Hematopoietic multipotent progenitor cell treated with erythropoietin and hydrocortisone succinate and interleukin-3 and kit ligand, for 17 days (in vitro differentiated cells): ENCODE measurements at places on chromosomes 12 and 14.

GRCh38 chr12:18591473-18591872 lies 146.3 kb downstream of the PLCZ1 start:
- DNase-seq, result no peak

DNA sequence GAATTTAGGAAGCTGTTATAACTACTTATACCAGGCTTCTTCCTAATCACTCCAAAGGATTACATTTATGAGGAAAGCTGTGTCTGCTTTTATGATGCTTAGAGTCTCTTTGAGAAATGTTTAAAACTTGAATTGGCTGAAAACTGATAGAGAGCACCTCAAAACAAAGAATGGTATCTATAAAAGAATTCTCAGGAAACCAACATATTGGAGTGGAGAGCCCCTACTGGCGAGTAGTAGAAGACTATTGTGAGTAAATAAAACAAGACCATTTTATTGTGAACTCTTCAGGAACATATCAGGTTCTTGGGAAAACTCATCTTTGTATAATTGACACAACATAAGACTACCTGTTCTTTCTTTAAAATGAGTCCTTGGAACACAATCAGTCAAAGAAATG lies 578.6 kb downstream of the RERGL start:
- no peak for DNase-seq

GRCh38 chr14:65069874-65070413 lies 32.4 kb downstream of the MAX start:
- no peak for DNase-seq

GRCh38 chr14:103503296-103503695 lies 19.3 kb downstream of the CKB start:
- DNase-seq, result no peak

DNA sequence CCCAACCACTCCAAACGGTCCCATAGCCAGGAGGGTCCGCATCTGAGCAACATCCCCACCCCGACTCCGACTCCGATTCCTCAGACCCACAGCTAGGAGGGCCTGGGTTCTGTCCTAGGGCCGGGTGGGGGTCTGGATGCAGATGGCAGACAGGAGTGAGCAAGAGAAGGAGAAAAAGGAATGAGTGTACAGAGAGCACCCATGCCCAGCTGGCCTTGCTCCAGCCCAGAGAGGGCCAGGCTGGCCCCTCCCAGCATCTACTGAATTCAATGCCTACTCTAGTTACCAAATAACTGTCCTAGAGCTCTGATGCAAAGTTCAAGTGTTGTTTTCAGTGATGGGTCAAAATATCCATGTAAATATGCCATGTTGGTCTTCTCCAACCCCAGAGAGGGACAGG lies 40.8 kb downstream of the VDR start:
- DNase-seq, result no peak

DNA sequence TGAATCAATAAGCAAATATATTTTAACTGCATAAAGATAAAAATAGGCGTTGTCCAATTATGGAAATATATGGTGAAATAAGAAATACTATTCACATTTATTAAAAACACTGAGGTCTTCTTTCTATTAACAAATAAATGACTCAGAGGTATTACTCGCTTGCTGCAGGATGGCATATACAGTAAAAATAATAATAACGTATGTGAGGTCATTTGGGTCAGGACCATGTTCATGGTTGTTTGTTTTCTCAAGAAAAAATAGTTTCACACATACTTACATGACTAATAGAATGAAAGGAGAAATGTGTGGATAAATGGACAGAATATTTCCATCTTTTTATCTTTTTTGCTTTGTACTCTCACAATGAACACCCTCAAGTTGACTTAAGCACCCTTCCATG lies 46.5 kb upstream of the RTL1 start:
- DNase-seq, result no peak

GRCh38 chr12:50211392-50212070 lies 44.4 kb upstream of the CERS5 start:
- no peak for DNase-seq

- no peak for DNase-seq
These were observed 390.8 kb downstream of the MED13L start for GRCh38 chr12:115886666-115887065.

- DNase-seq, result no peak
These were observed 113.1 kb downstream of the TRAFD1 start for GRCh38 chr12:112238441-112238840.

DNA sequence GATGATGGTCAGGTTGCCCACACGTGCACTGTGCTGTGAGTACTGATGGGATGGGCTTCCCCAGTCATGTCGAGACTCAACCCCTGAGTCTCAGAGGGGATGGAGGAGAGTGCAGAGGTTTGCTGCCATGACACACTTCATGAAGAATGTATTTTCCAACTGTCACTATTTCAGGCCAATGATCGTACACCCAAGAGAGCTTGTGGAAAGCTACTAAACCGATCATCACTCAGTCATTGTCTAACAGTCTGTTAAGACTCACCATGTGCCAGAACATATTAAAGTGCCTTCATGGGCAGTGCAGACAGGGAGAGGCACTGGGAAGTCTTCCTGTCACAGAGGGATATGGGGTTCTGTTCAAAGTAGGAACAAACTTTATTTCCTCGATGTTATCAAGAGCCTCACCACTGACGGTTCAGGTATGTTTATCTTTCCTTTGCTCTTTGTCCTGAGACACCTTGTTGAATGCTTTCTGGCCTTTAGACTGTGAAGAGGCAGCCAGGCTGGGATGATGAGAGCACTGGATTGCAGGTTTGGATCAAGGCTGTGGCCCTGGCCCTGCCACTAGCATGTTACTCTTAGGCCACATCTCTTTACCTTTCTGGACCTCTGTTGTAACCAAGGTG lies 41.6 kb upstream of the NTF3 start:
- no peak for DNase-seq

GRCh38 chr14:23464700-23465099 lies 4.8 kb upstream of the NGDN start:
- no peak for DNase-seq

DNA sequence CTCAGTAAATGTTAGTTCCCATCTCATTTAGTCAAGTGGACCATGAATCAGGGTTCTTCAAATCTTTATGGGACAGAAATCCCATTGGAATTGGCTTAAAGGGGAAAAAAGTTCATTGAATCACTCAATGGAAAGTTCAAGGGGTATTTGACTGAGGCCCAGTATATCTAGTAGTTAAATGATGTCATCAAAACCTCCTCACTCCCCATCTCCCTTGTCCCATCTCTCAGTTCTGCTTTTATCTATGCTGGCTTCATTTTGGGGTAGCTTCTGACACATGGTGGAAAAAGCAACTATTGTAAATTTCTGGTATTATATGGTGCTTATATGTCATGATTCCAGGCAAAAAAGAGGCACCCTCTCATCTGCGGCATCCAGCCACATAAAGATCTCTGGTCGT lies 51.9 kb downstream of the DAAM1 start:
- DNase-seq, result no peak

DNA sequence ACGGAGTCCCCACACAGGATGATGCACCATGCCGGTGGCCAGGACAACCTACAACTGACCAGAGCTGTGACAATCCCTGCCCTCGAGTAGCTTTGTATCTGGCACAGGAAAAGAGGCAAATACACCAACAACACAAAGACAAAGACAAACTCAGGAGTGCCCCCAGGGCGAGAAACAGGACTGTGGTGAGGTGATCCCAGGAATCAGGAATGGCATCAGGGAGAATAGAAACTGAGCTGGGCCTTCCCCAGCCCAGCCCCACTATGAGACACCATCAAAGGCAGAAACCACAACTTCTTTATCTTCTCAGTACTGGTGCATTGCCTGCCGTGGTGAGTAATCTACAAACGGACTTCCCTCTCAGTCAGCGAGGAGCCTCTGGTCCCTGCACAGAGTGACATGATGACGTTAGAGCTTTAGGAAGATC lies 157.7 kb downstream of the TTC7B start:
- no peak for DNase-seq

DNA sequence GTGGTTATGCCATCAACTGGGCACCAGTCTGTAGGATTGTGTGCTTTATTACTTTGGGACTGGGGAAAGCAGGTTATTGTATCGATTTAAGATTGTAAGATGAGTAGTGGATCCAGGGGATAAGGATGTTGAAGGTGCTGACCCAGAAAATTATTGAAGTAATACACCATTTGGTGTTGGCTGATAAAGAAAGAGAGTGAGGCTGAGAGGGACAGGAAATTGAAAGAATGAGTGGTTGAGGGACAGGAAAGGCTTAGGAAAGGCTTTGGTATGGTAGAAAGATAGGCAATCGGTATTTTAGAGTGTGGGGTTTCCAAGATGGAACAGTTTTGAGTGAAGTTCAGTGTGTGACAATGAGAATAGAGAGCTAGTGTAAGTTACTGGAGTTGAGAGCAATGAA lies 12.3 kb downstream of the PPHLN1 start:
- DNase-seq, result no peak

- no peak for DNase-seq
These were observed 144.7 kb upstream of the RFLNA start for GRCh38 chr12:124150168-124150567.

GRCh38 chr14:21978184-21978998 lies 304.8 kb upstream of the OR4E1 start:
- peak; percentile 50 for DNase-seq

DNA sequence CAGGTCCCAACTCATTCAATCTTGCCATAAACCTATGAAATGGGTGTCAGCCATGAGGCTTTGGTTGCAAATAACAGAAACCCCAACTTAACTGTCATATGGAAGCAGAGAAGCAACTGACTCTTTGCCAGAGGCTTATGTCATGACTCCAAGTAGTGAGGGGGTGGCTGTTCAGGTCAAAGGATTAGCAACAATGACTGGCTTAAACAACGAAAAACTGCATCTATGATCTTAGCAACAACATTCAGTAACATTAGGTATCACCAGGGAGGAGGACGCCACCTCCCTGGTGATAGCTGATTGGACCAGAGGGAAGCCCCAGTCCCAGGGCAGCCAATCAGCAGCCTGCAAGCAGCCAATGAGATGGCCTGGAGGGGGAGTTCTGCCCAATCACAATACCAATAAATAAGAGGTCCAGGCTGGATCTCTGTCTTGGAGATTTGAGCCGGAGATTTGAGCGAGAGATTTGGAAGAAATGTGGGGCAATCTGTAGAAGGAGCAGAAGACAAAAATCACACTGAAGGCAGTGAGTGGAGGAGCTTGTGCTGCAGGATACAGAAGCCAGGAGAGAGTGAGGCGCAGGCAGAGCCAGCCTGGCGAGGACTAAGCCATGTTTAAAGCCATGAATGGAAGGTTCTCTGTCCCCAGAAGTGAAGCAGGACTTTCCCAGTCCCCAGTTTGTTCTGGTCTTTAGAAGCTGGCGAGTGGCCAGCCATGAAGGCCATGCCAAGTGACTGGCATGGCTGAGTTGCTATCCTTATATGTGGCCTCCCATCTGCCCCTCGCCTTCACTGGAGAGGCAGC lies 93.3 kb downstream of the CALM1 start:
- no peak for DNase-seq

- DNase-seq, result no peak
These were observed 208.0 kb downstream of the SPTSSA start for GRCh38 chr14:34254031-34254430.

DNA sequence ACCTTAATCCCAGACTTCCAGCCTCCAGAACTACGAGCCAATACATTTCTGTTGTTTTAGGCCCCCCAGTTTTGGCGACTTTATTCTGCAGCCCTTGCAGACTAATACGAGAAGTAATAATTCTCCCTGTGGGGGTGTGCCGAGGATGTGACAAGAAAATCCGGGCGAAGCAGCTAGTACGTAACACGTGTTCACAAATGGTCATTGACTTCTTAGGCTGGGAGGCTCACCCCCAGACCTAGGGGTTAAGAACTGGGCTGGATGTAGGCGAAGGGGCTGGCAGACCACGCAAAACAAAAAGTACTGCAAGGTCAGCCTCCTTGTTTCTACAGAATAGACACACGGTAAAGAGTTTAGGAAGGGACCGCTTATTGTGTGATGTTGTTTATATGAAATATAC lies 69.8 kb upstream of the ESRRB start:
- no peak for DNase-seq

GRCh38 chr14:64856529-64857445 lies 22.9 kb downstream of the SPTB start:
- DNase-seq, result no peak

GRCh38 chr12:110790301-110790700 lies 47.6 kb upstream of the PPP1CC start:
- DNase-seq, result no peak

GRCh38 chr14:59032826-59033225 lies 155.6 kb upstream of the DAAM1 start:
- no peak for DNase-seq

GRCh38 chr14:89736881-89737280 lies 217.6 kb downstream of the EFCAB11 start:
- no peak for DNase-seq

DNA sequence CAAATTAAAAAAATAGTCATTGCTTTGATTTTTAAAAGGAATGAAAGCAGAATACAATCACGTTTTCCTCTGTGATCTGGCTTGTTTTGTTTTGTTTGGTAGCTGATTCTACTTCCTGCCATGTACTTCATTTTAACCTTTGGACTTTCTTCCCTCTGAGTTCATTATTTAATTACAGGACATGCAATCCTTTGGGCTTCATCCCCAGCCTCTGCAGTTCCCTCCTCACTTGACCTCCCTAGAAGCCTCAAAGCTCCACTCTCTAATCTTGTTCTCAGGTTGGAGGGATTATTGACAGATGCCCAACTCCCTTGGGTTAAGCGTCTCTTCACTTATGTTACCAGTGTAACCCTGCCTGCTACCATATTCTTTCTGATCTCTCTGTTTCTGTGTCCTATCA lies 967.9 kb upstream of the SEL1L start:
- DNase-seq, result no peak

- no peak for DNase-seq
These were observed 21.4 kb upstream of the APPL2 start for GRCh38 chr12:105257321-105257728.

- DNase-seq, result no peak
These were observed 996 bp downstream of the SSPN start for GRCh38 chr12:26196421-26196716.

DNA sequence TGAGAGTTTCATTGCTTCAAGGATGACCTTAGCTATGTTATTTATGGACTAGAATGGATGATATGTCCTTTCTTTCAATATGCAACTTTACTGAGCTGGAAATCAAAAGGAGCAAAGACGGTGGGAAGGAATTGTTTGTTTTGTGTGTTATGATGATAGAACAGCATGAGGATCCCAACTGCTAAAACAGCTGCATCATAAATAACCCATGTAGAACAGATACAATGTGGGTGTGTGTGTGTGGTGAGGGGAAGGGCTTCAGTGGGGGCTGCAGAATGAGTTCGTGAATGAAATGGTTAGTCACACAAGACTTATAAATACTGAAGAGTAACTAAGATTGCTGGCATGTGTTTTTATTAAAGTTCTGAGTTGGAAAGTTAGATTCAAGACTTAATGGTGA lies 80.1 kb downstream of the DACT1 start:
- no peak for DNase-seq

- no peak for DNase-seq
These were observed 237.0 kb downstream of the KIF21A start for GRCh38 chr12:39205969-39206368.
